ENCODE measurements at places on chromosomes 2 and 18.

- no peak for DNase-seq
Measured at GRCh38 chr2:166725927-166726924, 162.1 kb upstream of the XIRP2 start.

- peak; percentile 11 for DNase-seq
Measured at GRCh38 chr2:191961556-191961955, 114.7 kb upstream of the CAVIN2 start.

DNA sequence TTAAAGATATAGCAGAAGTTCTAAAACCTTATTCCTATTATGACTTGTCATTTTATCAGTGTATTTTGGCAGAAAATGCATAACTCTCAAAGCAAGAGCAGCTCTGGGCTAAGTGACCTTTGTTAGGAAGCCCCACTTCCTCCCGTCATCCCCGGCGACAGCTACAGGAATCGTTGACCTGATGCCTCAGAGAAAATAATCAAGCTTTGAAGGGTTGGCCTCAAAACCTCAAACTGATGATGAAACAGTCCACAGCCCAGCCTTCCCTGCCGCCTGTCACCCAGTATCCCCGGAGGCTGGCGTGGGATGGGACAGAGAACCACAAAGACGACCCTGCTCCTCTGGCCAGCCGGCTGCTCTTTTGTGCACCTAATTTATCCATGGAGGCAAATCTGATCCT, 65.3 kb downstream of the KCNF1 start:
- DNase-seq = no peak

DNA sequence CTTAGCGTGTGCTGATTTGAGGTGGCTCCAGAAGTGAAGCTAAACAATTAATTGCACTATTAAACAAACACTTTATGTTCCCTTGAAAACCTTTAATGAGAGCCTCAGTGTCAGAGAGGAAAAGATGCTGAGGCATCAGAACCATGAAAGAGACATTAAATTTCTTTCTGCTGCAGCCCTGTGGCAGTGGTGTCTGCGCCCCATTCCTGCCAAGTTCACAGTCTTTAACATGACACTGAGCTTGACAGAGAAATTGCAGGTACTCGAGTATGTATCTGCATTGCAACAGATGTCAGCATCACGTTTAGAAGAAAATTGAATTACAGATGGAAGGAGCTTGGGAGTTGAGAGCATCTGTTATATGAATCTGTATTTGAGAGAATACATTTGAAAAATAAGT, 111.3 kb upstream of the CREB1 start:
- DNase-seq = no peak

DNA sequence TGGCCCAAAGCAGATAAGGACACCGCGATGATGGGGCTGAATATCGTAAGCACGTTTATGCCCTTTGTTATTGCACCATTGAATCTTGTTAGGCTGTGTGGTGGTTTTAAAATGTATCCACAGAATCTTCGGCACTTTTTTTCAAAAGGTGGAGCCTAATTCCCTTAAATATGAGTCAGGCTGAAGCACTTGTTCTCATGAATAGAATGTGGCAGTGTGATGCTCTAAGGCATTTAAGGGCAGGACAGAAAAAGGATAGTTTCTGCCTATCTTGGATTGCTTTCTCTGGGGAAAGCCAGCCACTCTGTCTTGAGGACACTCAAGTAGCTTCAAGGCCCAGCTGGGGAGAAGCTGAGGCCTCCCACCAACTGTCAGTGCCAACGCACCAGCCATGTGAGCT, 39.6 kb downstream of the ABCA12 start:
- no peak for DNase-seq

GRCh38 chr2:50126845-50127244, 905.1 kb downstream of the NRXN1 start:
- DNase-seq = peak; percentile 77

DNA sequence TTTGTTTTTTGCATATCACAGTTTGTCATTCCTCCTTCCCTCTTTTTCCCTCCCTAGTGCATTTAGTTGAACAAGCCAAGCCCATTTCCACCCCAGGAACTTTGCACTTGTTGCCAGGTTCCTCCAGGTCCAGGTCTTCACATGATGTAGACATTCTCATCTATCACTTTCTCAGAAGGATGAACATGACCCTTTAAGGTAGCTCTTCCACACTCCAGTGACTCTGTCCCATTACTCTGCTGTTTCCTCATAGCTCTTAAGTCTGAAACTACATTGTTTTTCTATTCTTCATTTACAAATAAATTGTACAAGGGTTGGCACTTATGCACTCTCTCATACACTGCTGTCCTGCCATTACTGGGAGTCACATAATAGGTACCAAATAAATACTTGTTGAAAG, 6.1 kb downstream of the KYNU start:
- DNase-seq = no peak

- DNase-seq = no peak
Measured at GRCh38 chr2:204673877-204674276, 128.6 kb downstream of the PARD3B start.

DNA sequence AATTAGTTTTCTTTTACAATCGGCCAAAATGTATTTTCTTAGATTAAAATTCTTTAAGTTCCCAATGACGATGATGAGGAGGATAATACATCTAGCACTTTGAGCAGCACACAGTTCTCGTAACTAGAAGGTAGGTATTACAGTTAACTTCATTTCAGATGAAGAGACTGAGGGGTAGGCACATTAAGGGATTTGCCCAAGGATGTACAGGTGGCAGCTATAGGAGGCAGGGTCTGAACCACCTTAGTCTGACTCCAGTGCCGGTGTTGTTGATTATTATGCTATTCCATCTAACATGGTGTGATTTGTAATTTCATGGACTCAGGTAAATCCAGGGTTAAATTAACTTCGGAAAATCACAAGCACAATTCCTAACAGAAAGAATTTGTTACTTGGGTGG, 1.1 kb downstream of the CD28 start:
- no peak for DNase-seq

GRCh38 chr2:232280341-232280740, 98.2 kb upstream of the ALPP start:
- no peak for DNase-seq

- no peak for DNase-seq
Measured at GRCh38 chr2:153479573-153479972, 1.0 kb upstream of the RPRM start.

DNA sequence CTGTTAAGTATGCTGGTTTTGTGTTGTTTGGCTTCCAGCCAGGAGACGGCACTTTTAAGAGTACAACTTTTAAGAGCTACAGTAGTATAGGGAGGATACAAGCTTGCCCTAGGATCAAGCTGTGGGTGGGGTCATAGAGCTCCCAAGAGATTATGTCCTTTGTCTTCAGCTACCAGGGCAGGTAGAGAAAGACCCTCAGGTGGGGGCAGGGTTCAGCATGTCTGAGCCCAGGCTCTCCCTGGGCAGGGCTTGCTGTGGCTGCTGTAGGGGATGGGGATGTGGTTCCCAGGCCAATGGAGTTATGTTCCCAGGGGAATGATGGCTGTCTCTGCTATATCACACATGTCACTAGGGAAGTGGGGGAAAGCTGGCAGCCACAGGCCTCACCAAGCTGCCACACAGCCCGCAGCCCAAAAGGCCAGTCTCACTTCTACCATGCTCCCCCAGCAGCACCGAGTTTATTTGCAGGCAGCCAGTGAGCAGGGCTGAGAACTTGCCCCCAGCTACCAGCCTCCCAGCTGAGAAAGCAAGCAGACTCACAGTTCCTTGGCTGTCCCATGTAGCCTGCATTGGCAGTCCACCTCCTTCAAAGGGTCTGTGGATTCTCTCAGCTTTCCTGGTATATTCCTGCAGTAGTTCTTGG, 105.7 kb upstream of the ERBB4 start:
- DNase-seq = no peak

DNA sequence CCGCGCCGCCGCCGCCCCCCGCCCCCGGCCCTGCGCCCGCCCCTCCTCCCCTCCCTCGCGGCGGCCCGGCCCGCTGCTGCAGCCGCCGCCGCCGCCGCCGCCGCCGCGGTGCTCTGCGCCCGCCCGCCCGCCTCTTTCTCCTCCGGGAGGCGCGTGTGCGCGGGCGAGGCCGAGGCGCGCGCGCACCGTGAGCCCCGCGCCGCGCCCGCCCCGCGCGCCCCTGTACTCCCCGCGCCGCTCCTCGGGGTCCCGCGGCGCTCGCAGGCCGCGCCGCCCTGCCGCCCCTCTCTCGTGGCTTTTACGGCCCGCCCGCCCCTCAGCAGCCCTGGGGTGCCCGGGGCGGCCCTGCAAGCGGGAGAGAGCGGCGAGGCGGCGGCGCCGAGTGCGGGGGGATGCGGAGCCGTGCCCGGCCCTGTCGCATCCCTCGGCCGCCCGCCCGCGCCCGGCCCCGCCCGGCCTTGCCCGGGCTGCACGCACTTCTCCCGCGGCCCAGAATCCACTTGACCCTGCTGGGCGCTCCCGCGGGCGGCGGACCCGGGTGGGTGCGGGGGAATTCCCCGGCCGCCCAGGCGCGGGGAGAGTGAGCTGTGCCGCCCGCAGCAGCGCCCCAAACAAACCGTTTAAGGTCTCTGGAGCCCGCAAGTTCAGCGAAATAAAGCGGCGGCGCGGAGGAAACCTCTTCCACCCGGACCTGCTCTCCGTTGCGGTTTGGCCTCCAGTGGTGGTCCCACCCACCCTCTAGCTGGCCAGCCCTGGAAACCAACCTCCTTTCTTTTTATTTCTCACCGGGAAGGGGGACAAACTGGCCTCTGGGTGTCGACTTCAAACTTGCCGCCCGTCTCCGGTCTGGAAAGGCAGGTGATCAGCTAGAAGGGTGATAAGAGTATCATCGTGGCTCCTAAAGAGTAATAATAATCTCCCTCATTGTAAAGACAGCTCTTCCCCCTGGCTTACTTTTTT, 37.4 kb downstream of the AFF3 start:
- DNase-seq = peak; percentile 42

- DNase-seq = no peak
Measured at GRCh38 chr2:191341436-191341835, 96.2 kb downstream of the MYO1B start.

- DNase-seq = no peak
Measured at GRCh38 chr2:135694711-135695110, 46.9 kb upstream of the UBXN4 start.

DNA sequence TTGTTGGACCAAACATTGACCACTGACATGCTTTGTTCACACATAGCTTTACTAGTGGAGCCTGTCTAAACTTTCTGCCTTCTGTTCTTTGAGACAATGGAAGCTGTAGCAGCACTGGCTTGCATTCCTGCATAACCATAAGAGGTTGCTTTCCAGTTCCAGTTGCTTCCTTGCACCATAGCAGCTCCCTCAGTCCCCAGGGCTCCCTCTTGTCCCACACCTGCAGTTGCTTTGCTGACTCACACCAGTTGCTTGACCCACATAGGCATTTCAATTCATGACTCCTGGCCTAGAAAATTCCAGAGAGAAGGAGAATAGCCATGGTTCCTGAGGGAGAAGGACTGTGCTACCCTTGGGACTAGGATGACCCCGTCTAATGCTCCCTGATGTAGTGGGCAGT, 20.9 kb downstream of the SGPP2 start:
- no peak for DNase-seq

DNA sequence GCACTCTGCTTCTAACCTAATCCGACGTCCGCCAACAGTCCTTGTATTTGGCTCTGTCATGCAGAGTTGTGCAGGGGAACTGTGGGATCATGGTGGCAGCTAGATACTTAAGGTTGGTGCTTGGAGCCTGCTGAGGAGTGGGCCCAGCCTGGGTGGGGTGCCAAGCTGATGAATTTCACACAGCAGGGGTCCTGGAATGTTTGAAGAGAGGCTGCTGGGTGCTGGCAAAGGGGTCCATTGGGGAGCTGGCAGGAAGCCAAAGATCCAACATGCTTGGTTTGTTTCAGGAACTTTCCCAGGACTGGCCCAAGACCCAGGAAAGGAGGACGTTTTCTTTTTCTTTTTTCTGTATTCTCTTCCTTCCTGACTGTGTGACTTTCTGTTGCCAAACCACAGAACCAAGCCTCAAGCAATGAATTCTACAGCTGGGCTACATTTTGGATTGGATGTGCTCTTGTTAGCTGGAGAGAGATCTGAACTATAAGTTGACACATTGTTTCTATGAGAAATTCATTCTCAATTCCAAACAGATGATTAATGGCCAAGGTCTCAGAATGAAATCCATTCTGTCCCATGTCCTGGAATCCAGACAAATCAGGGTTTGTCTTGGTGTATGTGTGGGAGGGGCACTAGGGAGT, 49.9 kb downstream of the DHRS9 start:
- DNase-seq = no peak

GRCh38 chr2:102803041-102803896, 41.4 kb downstream of the TMEM182 start:
- no peak for DNase-seq

DNA sequence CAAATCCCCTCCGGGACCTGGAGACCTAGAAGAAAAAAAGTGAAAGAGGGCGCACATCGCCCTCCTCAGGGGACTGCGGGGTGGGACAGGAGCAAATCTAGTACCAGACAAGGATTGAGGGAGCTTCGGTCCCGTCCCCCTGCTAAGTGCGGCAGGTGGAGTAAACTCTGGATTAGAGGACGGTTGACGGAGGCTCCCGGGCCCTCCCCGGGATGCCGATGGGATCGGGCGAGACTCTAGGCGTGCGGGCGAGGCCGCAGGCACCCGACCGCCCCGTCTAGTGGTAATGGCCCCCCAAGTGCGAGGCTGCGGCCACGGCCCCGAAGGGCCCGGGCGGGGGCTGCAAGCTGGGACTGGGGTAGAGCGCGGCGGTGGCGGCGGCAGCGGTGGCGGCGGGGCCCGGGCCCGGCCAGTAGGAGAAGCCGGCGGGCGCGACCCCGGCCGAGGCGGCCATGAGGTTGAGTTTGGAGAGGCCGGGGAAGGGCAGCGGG, 3.5 kb downstream of the FEV start:
- no peak for DNase-seq

DNA sequence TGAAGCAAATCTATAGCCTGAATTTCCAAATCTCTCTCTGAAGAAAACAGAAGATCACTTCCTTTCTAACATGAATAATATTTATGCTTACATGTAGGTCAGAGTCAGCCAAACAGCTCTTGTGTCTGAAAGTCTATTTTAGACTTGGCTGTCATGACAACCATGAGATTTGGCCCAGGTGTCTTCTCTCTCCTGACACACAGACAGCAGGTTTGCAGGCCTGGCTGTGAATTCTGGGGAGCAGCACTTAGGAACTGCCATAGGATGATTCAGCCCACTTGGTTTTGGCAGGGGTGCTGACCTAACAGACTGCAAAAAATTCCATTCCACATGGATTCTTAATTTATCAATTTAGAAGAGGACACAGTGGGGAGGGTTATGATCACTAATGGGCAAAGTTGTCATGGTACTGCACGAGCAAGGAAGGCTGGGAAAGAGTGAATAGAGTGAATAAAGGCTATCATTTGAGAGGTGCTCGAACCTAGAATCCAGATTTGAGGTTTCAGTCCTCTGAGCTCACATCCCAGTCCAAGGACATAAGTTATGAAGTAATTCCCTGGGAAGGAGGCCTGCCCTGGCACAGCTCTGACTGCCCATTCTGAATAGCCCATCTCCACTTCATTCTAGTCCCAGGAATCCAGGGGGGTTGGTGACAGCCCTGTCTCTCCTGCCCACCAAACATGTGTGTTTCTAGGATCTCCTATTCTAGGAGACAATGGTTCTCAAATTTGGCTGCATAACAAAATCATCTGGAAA, 453.9 kb upstream of the TRIB2 start:
- DNase-seq = peak; percentile 40

All from large intestine (tissue), 12 donors.